ENCODE measurements at places on chromosomes 2 and 18.
A peak's percentile ranks its signal among the peaks of the same experiment; 100 is the strongest.

DNA sequence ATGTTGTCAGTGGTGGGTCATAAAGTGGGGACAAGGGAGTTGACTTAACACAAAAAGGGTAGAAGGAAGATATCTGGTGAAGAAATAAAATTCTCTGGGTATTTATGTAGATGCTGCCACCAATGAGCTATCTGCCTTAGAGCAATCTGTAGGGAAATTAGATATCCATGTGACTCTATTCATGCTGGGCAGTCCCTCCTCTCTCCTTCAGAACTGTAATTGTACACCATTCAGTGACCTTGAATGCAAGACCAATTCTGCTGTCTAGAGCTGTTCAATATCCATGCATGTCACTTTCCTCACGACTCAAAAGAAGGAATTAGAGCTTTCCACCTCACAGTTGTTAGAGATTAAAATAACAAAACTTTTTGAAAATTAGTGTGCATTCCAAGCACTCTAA lies 28.6 kb upstream of the TDRD15 start:
- no peak for DNase-seq

DNA sequence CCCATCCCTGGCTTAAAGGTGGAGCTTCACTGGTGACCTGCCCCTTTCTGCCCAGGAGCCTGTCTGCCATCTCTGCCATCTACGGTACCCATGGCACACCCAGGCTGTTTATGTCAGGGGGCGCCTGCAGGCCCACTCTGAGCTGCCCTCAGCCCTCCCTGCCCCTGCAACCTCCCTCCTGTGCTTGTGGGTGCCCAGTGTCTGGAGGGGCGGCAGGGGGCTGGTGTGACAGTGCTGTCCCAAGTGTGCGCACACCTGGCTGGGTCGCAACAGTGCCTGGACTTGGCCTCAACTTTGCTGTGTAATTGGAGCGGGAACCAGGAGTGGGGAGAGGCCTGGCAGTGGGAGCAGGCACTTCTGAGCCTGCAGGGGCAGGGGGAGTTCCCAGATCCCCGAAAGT lies 102.4 kb downstream of the ALMS1 start:
- DNase-seq = no peak

- DNase-seq = no peak
These were observed 79.2 kb downstream of the KIAA2012 start for GRCh38 chr2:202152104-202152715.

DNA sequence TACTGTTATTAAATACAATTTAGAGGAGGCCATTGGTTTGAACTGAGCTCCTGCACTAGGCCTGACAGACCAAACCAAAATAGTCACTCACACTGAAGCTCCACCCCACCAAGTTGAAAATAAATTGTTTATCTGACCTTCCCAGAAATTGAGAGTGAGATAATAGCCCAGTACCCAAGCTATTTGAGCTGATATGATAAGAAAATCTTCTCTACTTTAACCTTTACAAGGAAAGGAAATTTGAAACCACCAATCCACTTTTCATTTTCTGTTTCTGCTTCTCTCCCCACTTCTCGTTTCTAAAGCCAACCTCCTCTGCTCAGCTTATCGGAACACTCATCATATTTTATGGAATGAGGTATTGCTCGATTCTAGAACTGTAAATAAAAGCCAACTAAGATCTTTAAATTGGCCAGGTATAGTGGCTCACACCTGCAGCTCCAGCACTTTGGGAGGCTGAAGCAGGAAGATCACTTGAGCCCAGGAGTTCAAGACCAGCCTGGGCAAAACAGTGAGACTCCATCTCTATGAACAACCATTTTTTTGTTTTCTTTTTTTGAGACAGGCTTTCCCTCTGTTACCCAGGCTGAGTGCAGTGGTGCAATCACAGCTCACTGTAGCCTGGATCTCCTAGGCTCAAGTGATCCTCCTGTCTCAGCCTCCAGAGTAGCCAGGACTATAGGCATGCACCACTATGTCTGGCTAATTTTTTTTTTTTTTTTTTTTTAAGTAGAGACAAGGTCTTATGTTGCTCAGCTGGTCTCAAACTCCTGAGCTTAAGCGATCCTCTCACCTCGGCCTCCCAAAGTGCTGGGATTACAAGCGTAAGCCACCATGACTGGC lies 13.3 kb upstream of the GALM start:
- no peak for DNase-seq

DNA sequence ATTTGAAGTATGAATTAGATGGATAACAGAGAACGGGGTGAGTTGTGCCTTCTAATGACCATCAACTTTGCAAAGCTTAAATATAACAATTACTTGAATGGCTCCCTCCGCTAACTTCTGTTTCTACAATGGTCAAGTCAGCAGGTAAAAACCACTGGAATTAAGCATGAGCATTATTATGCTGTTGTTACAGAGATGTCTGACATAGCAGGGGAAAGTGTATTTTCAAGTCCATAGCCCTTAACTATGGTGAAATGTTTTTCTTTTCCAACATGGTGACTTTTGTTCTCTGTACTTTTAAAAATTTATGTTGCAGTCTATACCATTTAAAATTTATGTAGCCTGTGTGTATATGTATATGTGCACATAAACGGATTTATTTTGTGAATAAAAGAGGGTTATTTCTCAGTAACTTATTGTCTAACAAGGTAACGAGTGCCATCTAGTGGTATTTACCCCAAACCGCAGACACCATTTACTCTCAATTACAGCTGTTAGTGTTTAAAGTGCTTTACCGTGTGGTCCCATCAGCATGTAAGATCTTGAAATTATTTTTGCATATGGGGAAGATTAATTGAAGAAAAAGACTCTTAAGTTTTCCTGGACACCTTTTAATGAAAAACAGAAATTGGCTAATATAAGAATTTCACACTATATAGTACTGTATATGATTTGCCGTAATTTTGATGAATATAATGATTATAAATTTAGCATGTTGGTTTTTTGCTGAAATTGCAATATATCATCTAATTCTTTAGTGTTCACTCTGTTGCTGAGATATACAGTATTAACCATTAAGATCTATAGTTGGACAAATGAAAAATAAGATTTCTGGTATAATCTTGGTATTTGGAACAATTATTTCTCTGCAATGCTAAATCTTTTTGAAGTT lies 78.2 kb downstream of the UBE2E3 start:
- peak; percentile 41 for DNase-seq

- DNase-seq = no peak
These were observed 51.4 kb downstream of the GTF3C3 start for GRCh38 chr2:196748123-196748522.

DNA sequence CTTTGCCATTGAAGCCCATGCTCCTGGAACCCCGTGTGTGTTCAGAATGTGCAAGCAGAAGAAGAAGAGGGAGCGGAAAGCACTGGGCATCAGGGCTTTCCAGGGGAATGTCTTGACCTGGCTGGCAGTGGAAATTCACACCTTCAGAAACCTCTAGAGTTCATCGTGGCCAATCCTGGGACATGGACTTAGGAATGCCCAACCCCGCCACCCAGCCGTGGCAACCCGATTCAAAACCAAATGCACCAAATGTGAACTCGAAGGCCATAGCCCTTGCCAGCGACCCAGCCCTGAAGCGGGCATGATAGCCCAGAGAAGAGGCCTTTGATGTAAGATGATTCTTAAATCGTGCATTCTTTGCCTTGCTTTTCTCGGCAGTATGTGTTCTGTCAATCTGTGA lies 69.4 kb downstream of the ADI1 start:
- no peak for DNase-seq

GRCh38 chr2:195706161-195706900 lies 49.3 kb downstream of the SLC39A10 start:
- no peak for DNase-seq

DNA sequence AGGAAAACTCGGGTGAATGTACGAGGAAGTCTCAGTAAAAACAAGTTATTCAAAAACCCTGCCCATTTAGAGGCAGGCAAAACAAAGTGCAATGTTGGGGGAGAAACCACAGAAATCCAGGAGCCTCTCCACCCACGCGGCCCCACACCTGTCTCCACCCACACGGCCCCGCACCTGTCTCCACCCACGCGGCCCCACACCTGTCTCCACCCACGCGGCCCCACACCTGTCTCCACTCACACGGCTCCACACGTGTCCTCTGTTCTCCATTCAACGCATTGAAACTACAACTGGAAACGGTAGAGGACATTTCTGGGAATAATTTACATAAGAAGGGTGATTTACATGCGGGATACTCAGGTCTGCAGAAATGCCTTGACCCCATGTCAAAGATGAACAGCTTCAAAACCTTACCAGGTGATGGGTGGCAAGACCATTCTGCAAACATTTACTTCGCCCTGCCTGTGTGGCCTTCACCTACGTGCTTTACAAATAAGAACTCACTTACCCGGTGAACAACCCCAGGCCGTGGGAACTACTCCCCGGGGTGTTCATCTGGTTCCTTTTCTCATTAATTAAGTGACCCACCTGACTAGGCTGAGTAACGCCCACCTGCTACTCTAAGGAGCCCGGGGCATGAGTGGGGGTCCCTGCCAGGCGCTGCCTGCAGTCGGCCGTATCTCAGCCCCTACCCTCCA lies 100.4 kb downstream of the EIPR1 start:
- no peak for DNase-seq

DNA sequence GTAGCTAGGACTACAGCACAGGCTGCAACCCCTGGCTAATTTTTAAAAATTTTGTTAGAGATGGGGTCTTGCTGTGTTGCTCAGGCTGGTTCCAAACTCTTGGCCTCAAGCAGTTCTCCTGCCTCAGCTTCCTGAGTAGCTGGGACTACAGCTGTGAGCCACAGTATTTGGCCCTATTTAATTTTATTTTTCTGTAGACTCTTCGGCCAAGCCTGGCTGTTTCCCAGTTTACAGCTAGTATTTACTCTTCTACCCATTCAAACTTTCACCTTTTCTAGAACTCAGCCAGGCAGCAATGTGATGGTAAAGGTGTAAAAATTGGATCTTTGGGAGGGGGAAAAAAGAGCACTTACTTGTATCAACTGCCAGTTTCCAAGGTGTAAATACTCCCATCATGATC lies 35.3 kb downstream of the SH3RF3 start:
- DNase-seq = no peak

GRCh38 chr2:171522052-171522787 lies at the start of gene CYBRD1:
Gene CYBRD1, plus strand, starts transcription at chr2:171522474. Its CDS starts 72 bp downstream, at chr2:171522546.
- DNase-seq = peak; percentile 51

GRCh38 chr18:64127172-64127571 lies 21.7 kb downstream of the LINC00305 start:
- no peak for DNase-seq

Data from WERI-Rb-1 (cell line).